ENCODE measurements at places on chromosomes 6 and 20.
A peak's percentile ranks its signal among the peaks of the same experiment; 100 is the strongest.

DNA sequence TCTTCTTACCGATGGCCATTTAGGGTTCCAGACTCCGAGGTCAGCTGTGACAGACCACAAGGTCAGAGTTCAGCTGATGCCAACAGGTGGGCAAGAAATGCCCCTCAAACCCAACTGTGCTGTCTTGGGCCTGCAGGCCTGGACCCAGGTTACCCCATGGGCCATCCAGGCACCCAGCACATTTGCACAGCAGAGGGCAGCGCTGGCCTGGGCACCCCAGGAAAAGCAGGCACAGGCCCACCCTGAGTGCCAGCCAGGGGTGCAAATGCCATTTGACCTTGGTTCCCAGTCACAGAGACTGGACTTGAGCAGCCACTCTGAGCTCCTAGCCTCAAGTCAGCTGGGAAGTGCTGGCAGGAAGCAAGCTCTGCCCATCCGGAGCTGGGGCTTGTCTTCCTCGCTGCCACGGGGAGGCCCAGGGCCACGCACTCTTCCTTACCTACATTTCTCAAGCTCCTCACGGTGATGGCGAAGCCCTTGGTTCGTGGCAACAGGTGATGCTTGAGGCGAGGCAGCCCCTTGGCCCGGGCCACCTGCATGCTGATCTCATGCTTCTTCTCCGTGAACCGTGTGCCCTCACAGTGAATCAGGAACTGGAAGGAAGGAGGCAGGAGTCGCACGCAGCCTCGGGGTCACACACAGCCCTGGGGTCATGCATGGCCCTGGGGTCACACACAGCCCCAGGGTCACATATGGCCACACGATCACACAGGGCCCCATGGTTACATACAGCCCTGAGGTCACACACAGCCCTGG, 120.8 kb downstream of the AGPAT4 start:
- DNase-seq = peak; percentile 16

DNA sequence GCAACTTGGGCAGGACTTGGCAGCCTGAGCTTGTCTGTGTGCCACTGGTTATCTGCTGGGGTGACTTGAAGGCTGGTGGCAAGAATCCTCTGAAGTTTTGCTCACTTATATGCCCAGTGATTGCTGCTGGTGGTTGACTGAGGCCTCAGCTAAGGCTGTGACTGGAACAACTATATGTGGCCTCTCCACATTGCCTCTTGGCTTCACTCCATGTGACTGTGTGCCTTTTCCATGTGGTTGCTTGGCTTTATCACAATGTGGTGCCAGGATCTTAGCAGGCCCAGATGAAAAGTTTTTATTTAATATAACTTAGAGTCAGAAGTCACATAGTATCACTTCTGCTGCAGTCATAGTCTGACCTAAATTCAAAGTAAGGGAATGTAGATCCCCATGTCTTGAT, 104.5 kb downstream of the ADAT2 start:
- DNase-seq = no peak

- DNase-seq = no peak
Observed at GRCh38 chr6:170026751-170027646, 263.9 kb downstream of the DLL1 start.

GRCh38 chr6:20919677-20920385, 385.6 kb downstream of the CDKAL1 start:
- DNase-seq = no peak

DNA sequence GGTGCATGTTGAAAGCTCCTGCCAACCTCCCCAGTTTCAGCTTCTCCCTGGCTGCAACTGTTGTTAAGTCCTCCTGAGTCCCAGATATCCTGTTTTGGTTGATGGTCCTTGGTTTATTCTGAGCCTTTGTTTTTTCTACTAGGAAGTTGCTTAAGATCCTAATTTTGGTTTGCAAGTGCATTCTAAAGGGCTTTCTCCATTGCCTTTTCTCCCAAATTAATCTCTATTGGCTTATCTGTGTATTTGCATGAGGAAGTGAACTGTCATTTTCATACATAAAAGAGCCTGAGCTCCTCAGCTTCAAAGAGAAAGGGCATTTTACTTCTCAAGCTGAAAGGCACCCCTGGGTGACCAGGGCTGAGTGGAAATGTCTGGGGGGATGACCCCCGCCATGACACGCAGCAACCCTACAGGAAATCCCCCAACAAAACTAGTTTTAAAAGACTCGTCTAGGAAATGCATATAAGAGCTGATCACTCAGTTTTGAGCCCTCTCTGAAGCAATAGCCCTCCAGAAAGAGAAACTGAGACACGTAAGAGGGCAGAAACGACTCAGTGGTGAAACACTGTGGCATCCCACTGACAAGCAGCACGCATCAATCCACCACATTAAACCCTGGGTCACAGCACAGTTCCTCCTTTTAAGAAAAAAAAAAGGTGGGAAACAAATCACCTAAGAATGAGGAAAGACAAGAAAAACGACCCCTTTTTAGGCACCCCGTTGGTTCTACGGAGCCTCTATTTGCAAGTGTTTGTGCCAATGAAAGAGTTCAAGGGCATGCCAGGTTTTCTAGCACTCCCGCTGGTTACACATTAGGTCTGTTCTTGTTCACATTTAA, 140.9 kb downstream of the THBS2 start:
- DNase-seq = no peak

- DNase-seq = no peak
Observed at GRCh38 chr6:113856375-113856624, 845 bp upstream of the MARCKS start.

DNA sequence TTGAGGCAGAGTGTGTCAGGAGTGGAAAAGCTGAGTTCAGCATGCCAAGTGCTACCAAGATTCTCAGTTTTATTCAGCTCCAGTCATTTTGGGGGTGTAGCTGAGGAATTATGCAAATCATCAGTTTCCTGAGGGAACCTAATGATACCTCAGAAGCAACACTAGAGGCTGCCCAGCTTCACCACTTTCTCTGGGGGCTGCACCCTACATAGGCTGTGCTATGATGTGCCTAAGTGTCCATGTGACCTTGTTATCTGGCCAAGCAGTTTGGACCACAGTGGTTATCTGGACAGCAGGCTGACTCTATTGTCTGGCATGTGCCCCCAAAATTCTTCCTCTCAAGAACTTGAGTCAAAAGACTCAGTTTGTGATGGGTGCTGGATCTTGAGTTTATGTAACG, 374.6 kb upstream of the SYNCRIP start:
- no peak for DNase-seq

GRCh38 chr20:1788044-1788443, 107.2 kb upstream of the SIRPA start:
- no peak for DNase-seq
